Astrocyte of the spinal cord (primary cell): ENCODE measurements at places on chromosomes 11 and 22.

DNA sequence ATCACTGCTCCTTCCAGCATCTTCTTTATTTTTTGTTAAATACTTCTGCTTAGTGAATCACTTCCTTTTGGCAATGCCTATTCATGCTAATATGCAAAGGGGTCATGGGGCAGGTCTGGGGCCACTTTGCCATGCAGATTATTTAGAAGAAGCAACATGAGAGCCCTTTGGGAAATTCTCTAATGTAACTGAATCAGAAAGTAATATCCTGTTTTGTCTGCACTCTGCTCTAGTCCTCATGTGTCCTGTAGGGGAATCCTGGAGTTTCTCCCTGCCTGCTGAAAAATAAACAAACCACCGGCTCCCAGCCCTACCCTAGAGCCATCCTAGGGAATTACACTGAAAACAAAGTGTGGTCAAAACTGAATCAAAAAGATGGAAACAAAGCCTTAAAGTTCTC, 176.5 kb upstream of the POU2AF2 start:
- peak; percentile 86 for DNase-seq

DNA sequence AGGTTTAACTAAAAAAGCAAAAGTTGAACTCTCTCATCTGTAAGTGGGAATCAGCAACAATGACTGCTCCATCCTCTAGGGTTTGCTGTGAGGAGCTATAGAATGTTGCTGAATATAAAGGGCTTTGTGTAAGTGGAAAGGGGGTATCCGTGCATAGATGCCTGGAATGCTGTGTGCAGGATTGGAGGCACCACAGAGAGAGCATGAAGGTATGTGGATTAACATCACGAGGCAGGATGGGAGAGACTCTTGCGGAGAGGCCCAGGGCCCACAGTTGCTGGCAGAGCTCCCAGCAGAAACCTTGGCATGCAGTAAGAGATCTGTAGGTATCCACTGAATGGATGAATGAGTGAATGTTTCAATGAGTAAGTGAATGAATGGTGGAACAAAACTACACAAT, 298.7 kb upstream of the DDI1 start:
- no peak for DNase-seq

DNA sequence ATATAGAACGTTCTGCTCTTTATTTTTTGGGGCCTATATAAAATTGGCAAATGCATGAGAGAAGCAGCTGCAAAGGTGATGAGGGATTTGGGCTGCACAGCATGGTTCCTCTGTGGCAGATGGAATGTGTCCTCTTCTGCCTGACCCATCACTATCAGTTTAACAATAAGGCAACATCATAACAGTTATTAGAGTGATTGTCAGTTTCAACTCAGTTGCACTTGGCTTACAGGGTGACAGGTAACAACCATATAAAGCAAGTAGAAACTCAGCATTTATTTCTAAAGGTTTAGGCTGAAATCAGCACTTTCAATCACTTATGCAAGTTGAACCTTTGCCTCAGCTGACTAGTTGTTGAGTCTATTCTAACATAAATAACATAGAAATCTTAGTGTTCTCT, 935.4 kb upstream of the CHORDC1 start:
- DNase-seq, result no peak

DNA sequence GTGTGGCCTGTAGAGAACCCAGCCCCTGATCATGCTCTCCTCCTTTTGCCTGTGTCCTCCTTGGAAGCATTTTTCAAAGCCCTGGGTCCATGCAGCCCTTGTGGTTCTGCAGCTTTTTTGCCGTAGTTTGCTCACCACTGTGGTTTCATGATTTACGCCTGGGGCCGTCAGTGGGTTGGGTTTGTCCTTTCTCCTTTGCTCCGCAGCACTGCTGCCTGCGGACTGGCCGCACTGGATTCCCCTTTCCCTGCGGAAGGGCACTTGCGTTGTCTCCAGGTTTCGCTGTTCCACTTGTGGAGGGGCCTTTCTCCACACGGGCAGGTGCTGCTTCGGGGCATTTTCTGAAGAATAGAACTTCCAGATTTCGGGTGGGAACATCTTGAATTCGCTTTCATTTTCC, 1260.9 kb downstream of the BRD1 start:
- no peak for DNase-seq

DNA sequence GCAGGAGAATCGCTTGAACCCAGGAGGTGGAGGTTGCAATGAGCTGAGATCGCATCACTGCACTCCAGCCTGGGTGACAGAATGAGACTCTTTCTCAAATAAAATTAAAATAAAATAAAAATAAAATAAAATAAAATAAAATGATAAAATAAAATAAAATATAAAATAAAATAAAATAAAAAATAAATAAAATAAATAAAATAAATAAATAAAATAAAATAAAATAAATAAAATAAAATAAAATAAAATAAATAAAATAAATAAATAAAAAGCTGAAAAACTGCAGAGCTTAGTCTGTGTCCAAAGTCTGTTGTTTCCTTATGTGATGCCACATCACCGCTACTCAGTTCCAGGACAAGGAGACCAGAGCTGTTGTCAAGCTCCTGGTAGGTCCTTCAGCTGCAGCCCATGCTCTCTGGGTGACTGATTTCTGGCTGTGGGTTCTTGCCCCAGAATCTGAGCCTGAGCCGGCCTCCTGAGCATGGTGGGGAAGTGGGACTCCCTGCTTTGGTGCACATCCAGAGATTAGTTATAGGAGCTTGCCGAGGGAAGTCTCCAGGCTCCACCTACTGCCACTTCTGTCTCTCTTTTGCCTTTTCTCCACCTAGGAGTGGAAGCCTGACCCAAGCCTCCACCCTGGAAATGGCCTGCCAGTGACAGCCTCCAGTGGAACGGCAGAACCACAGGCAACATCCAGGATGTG, 31.3 kb upstream of the ADA2 start:
- no peak for DNase-seq

DNA sequence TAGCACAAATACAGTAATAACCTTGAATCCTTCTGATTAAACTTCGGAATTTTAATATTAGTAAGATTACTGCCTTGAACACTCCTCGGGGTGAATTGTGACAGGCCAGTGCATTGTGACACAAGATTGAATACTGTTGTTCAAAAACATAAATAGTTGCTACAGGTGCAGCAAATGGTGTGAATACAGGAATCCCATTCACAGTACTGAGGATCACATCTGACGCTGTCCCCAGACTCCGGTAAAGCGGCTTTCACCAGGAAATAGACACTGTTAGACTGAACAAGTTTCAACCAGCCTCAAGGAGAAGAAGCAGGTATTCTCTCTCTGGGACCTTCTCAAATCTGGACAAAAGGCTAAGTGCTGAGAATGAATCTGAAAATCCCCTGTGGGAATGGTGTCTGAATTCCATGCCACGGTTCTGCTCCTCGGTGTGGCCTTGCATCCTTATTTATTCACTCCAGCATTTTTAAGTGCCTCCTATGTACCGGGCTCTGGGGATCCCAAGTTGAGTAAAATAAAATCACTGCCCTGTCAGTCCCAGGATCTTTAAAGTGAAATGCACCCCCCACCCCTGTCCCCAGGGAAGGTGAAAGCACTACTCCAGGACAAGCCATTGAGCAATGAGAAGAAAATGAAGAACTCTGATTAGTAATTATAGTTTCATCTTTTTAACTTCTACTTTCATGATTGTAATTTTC, 3.4 kb downstream of the LGR4 start:
- no peak for DNase-seq

- DNase-seq, result no peak
Observed at GRCh38 chr11:76662656-76663485, 7.7 kb downstream of the LRRC32 start.

GRCh38 chr11:1049911-1050580, 13.5 kb upstream of the MUC6 start:
- DNase-seq, result no peak

DNA sequence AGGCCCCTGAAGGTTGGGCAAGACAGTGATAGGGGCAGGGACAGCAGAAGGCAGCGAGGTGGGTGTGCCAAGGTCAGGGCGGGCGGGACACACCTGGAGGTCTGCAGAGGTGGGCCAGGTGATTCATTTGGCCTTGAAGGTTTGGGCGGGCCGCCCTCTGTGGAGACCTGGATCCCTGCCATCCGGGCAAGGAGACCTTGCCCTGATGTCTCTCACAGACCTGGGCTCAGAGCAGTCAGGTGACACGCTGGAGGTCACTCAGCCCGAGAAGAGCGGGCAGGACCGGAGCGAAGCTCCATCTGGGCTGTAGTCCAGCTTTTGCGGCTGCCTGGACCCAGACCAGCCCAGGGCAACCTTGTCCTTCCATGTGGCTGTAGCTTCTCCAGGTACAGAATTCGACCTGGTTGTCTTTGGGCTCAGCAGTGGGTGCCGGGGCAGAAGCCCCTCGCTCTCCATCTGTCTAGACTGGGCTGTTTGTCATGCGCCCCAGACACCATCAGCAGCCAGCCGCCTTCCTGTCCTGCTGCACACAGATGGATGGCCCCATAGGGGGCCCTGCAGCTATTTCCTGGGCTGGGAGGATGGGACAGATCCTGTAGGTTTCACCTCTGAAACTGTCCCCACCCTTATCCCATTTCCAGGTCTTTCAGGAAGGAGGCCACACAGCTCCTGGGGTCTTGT, 3.1 kb downstream of the MRGPRG start:
- no peak for DNase-seq

DNA sequence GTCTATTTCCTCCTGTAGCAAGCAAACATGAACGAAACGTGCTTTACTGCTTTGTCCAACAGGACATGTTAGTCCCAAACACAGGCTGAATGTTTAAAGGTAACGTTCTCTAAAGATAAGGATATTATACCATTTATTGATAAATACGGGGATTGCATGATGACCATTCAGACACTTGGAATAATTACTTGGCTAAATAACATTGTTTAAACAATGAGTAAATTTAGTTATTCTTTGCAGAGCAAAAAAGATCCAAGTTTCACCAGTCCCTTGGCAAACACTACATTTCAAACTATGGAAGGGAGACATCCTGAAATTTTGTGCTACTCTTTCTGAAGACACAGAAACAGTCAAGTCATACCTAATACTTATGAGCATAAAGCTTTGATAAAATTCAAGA, 88.0 kb downstream of the ZNF280B start:
- DNase-seq, result no peak

DNA sequence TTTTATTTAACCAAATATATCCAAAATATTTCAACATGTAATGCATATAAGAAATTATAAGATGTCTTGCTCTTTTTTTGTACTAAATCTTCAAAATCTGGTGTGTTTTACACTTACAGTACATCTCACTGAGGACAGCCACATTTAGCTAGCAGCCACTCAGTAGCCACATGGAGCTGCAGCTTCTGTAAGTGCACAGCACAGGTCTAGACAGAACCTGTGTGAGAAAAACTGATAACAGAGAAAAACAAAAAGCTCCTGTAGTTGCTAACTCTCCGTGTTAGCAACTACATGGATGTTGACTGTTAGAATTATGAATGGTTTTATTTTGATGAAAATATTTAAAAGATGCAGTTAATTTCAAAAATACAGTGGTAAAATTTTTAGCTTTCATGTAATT, 22.2 kb downstream of the ASRGL1 start:
- no peak for DNase-seq

DNA sequence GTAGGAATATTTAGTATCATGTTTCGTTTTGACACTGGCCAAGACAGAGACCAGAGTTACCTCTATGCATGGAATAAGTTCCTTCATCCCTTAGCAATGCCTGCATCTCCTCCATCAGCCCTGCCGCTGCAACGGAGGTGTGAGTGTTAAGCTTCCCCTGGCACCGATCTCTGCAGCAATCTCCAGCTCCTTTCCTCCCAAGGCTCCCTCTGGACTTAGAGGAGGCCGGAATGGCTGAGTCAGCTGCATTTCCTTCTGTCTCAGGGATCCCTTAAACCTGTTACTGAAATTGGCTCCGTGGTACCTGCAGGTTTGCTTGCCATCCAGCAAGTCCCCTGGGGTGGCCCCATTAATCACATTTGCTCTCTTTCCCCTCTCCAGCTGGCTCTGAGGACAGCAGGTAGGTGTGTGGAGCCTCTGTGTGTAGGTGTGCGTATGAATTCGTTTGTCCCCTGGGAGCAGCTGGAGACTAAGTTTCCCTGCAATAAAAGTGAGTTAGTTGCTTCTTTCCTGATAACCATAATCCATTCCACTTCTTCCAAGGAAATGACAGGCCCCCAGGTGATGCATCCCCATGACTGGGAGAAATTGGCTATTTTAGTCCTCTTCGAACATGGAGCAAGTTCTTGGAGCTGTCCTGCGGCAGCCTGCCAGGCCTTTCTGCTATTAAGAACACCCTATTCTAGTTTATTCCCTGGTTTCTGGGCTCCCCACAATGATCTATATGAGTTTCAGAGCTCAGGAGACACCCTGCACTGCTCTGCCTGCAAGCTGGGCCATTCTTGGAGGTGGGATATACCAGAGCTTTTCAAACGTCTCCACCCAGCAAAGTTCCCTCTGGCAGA, 457.2 kb upstream of the CADM1 start:
- no peak for DNase-seq

- no peak for DNase-seq
Observed at GRCh38 chr11:1743585-1744136, 6.7 kb downstream of the IFITM10 start.

DNA sequence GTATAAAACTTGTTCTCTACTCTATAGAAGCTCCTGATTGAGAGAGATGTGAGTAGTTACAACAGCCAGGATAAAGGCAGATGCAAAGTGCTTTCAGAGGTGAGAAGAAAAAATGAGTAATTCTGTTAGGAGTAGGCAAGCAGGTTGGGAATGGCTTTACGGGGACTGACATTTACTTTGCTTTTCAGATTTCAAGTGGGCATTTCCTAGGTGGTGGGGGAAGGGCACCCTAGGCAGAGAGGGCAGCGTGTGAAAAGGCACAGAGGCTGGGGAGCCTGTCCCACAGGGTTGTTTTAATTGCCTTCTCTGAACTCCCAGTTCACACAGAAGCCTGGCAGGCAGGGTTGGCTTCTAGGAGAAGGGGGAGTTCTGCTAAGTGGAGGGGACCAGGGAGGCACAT, 106.5 kb downstream of the NAV2 start:
- DNase-seq, result no peak

- DNase-seq, result no peak
Observed at GRCh38 chr11:61103851-61104423, 1.6 kb downstream of the CD5 start.

DNA sequence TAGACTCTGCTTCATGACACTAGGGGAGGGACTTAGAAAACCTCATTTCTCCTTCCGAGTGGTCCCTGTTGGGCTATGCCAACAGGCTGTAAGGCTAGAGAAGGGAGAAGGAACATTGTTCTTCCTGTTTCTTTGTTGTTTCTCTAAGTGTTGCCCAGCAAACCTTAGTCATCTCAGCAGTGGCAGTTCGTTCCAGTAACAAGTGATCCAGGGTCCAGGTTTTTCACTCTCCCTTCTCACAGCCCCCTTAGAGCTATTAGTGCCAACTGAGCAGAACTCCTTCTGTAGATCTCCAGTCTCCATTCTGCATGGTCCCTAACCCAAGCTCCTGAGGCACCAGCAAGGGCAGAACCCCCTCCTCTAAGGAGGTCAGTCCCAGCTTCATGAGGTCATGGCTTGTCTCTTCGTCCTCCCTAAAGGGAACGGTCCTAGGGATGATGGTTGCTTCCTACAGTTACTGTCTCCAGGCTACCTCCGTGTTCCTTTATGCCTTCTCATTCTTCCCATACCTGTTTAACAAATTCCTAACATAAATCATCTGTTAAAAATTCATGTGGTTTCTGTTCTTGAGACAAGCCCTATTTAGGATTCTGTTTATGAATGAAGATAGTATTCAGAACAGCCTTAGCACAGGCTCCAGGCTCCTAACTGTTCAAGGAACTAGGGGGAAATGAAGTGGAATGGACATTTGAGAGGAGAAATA, 168.6 kb upstream of the UBASH3B start:
- DNase-seq, result peak; percentile 5
